ENCODE measurements at places on chromosomes 6 and 20. TPM values are rescaled to one million over a fixed set of nuclear protein-coding genes. Genes with fewer than 3 reads are reported as not detected.

- H3K36me3 ChIP-seq = peaks cover 32% of the 10 kb centered on the region
- DNase-seq = peak; percentile 43
- H3K4me3 ChIP-seq = no peak overlapping the region
- no peaks in the 10 kb centered on the region for H3K27me3 ChIP-seq
- H3K4me1 ChIP-seq = peaks cover 19% of the 10 kb centered on the region
- H3K27ac ChIP-seq = no peak overlapping the region
These were observed 11.7 kb downstream of the ACSS1 start for GRCh38 chr20:25046181-25046641.

DNA sequence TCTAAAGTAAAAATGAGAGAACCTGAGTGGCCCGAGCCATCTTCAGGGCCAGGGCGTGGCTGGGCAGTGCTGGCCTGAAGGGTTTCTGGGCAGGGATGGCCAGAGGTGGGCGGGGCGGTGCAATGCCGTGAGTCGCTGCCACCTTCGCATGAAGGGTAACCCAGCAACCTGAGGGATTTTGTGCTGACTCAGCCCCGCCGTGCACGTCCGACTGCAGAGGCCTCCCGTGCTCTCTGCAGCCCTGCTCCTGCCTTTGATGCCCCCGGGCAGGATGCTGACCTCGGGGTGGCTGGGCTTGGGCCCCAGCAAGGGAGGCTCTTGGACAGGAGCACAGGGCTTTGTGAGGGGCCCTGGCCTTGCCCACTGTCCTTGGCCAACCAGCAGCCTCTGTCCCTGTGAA is 81.7 kb upstream of the GATA5 start:
- no peak for DNase-seq
- no peaks in the 10 kb centered on the region for H3K36me3 ChIP-seq
- no peak overlapping the region for H3K4me3 ChIP-seq

GRCh38 chr6:162014069-162014811 is 713.3 kb downstream of the PRKN start:
- no peak overlapping the region for H3K4me3 ChIP-seq
- no peak overlapping the region for H3K27ac ChIP-seq
- H3K27me3 ChIP-seq = no peaks in the 10 kb centered on the region
- DNase-seq = no peak

DNA sequence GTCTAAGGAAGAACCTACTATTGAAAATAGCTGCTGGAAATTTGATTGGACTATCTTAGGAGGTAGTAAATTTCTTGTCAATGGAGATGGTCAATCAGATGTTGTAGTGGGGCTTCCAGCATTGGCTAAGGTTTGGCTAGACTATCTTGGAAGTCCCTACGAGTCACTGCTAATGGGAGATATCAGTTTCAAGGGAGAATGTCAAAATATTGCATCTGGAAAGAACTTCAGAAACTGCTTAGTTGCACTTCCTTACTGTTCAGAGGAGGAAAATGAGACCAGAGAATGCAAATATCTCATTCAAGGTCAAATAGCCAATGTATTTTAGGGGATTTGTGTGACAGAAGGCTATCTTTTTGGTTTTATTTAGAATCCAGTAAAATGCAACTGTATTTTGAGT is 53.5 kb upstream of the CCN2 start:
- H3K36me3 ChIP-seq = no peaks in the 10 kb centered on the region
- no peaks in the 10 kb centered on the region for H3K27me3 ChIP-seq
- no peak for DNase-seq
- H3K4me1 ChIP-seq = no peaks in the 10 kb centered on the region

GRCh38 chr6:150511313-150511712 is 88.4 kb upstream of the PLEKHG1 start:
- H3K4me1 ChIP-seq = no peaks in the 10 kb centered on the region
- no peak overlapping the region for H3K27ac ChIP-seq
- DNase-seq = no peak
- no peaks in the 10 kb centered on the region for H3K36me3 ChIP-seq

DNA sequence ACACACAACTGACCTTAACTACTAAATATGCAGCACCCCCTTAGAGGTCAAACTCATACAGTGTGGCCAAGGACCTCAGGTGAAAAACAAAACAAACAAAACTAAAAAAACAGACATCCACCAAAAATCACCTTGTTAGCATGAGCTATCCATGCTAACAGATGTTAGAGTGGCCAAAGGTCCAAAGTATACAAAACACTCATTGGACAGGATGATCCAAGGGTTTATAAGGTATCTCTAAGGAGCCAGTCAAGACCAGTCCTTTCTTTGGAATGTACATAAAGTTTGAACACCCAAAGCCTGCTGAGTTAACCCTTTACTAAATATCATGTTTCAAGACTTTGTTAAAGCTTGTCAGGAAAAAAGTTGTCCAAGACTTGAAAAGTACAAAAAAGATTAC is 35.8 kb downstream of the THEMIS start:
- no peaks in the 10 kb centered on the region for H3K36me3 ChIP-seq
- no peak overlapping the region for H3K4me3 ChIP-seq
- no peaks in the 10 kb centered on the region for H3K4me1 ChIP-seq
- H3K27me3 ChIP-seq = no peaks in the 10 kb centered on the region
- no peak overlapping the region for H3K27ac ChIP-seq
- DNase-seq = no peak

- no peaks in the 10 kb centered on the region for H3K36me3 ChIP-seq
- H3K4me3 ChIP-seq = no peak overlapping the region
- peak; percentile 76 for DNase-seq
- no peaks in the 10 kb centered on the region for H3K27me3 ChIP-seq
- no peak overlapping the region for H3K27ac ChIP-seq
These were observed 11.2 kb downstream of the NT5DC1 start for GRCh38 chr6:116111552-116112528.

Gene MUCL3
- total RNA-seq = not detected

Gene DEF6
- 11.0 TPM for total RNA-seq

GRCh38 chr6:78483553-78484197 is 383.7 kb upstream of the IRAK1BP1 start:
- no peaks in the 10 kb centered on the region for H3K4me1 ChIP-seq
- no peaks in the 10 kb centered on the region for H3K36me3 ChIP-seq
- H3K4me3 ChIP-seq = no peak overlapping the region
- DNase-seq = no peak
- no peaks in the 10 kb centered on the region for H3K27me3 ChIP-seq

- no peak overlapping the region for H3K4me3 ChIP-seq
- no peaks in the 10 kb centered on the region for H3K4me1 ChIP-seq
- no peaks in the 10 kb centered on the region for H3K36me3 ChIP-seq
- no peak for DNase-seq
These were observed 696.3 kb upstream of the SLC35B3 start for GRCh38 chr6:9131616-9132015.

DNA sequence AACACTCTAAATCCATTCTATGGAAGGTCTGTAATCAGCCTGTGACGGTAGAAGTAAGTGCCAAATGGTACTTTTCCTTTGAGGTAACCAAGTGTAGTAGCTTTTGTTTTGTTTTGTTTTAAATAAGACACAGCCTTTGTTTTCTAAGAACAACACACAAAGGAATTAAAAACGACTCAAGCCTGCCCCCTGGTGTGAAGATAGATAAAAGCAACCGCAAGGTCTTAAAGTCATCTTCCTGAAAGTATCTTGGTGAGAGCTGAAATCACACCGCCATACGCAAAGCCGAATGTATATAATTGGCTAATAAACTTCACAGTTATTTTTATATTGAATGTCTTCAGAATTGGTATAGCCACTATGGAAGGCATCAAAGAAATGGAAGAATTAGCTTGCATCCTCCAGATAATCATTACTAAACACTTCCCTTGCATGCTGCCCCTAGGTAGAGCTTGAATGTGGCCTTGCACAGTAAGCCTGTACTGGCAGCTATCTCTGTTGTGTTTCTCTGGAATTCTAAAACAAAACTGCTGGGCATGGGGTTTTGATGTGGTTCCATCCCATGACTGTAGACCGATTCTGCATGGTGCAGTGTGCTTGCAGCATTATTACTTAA is 95.6 kb downstream of the LAMP5 start:
- no peaks in the 10 kb centered on the region for H3K36me3 ChIP-seq
- no peaks in the 10 kb centered on the region for H3K4me1 ChIP-seq
- DNase-seq = peak; percentile 84
- H3K4me3 ChIP-seq = no peak overlapping the region
- no peak overlapping the region for H3K27ac ChIP-seq

DNA sequence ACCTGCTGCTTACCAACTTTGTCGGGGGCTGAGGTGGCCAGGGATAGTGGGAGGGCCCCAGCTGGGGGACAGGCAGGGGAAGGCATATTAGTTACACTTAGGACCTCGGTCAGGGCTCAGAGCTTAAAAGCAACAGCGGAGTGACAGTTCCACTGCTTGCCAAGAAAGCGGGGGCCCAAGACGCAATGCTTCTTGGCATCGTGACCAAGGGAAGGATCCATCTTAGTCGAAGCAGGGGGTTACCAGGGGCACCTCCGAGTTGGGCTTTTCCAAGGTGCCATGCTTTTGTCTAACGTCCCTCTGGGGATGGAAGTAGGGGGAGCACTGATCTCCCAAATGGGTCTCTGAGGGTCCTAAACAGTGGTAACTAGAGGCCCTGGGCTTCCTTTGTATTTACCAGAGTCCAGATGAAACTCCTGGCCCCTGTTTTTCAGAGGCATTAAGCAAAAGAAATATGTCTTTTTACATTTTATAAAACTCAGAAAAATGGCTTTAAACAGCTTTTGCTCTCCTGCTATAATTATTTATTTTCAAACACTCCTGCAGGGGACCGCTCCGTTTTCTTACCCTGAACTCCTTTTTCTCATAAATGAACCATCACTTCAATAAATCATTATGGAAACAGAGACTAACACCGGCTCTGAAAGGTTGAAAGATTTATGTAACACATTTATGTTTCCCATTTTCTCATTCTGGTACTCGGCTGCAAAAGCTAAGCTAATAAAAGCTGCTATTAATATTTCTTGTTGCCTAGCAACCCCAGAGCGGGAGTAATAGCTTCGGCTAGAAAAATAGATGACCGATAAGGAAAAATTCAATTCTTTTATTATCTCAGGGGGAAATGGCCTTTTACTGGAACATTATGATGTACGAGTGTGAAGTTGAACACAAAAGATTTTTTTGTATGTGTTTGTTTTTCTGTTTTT is 100.4 kb downstream of the TOX2 start:
- H3K27ac ChIP-seq = no peak overlapping the region
- no peaks in the 10 kb centered on the region for H3K36me3 ChIP-seq
- H3K27me3 ChIP-seq = no peaks in the 10 kb centered on the region
- no peak for DNase-seq
- H3K4me1 ChIP-seq = peaks cover 23% of the 10 kb centered on the region

GRCh38 chr6:20946022-20946421 is 411.8 kb downstream of the CDKAL1 start:
- no peak overlapping the region for H3K27ac ChIP-seq
- no peaks in the 10 kb centered on the region for H3K27me3 ChIP-seq
- no peak overlapping the region for H3K4me3 ChIP-seq
- no peaks in the 10 kb centered on the region for H3K4me1 ChIP-seq
- no peak for DNase-seq
- H3K36me3 ChIP-seq = no peaks in the 10 kb centered on the region
